ENCODE measurements at places on chromosomes 7 and 10. TPM values are rescaled to one million over a fixed set of nuclear protein-coding genes. Genes with fewer than 3 reads are reported as not detected.

Gene TBATA
- not detected for total RNA-seq

Gene COPS6
- 85.2 TPM for total RNA-seq

Gene IKZF1
- not detected for total RNA-seq

Gene CASTOR2
- total RNA-seq = 2.6 TPM

Gene DPYSL4
- 0.21 TPM for total RNA-seq

Gene ASNS
- total RNA-seq = 191 TPM

Gene NAT16
- not detected for total RNA-seq

Gene PRKG1
- 0.09 TPM for total RNA-seq

Gene PSD
- 0.75 TPM for total RNA-seq

Gene ZNF789
- 19.9 TPM for total RNA-seq

Gene ANKRD2
- 1.8 TPM for total RNA-seq

Gene ADCYAP1R1
- total RNA-seq = not detected

Gene CCDC146
- total RNA-seq = 2.7 TPM

Gene P4HA1
- total RNA-seq = 23.9 TPM

Gene PGAM2
- total RNA-seq = not detected

Gene ALOX5
- not detected for total RNA-seq

Gene OR2A12
- not detected for total RNA-seq

Gene SEC24C
- total RNA-seq = 97.9 TPM

Gene ERVW-1
- not detected for total RNA-seq

Gene ADCY1
- 0.61 TPM for total RNA-seq
